ENCODE measurements at places on chromosomes 7 and 10. TPM values are rescaled to one million over a fixed set of nuclear protein-coding genes. Genes with fewer than 3 reads are reported as not detected.

Gene HOGA1
- total RNA-seq: 1.5 TPM

Gene OPALIN
- not detected for total RNA-seq

Gene C10orf143
- 1.2 TPM for total RNA-seq

Gene POLR3A
- 12.8 TPM for total RNA-seq

Gene PLEKHS1
- 0.07 TPM for total RNA-seq

Gene PIP4K2A
- total RNA-seq: 22.6 TPM

Gene KEL
- total RNA-seq: not detected

Gene EN2
- 1.0 TPM for total RNA-seq

Gene NT5C3A
- 46.2 TPM for total RNA-seq

Gene TAS2R60
- total RNA-seq: not detected

Gene PTTG1IP2
- total RNA-seq: not detected

Gene TBC1D12
- total RNA-seq: 5.9 TPM

Gene C7orf57
- 0.24 TPM for total RNA-seq

Gene SHTN1
- total RNA-seq: 26.1 TPM

Gene TSPAN13
- total RNA-seq: 13.2 TPM

Gene LRIT2
- total RNA-seq: not detected

Gene FAM180A
- total RNA-seq: not detected

Gene WNT8B
- total RNA-seq: not detected

Gene PIP
- total RNA-seq: 0.28 TPM

Gene GSTO2
- 1.7 TPM for total RNA-seq

Gene AMPH
- not detected for total RNA-seq

Gene CYP3A4
- total RNA-seq: not detected

Gene WDR86
- total RNA-seq: 0.19 TPM

Gene NOLC1
- total RNA-seq: 174 TPM

Gene GAD2
- total RNA-seq: not detected

Gene MACROH2A2
- 28.7 TPM for total RNA-seq

Gene SLC39A12
- total RNA-seq: not detected

Gene GPC2
- total RNA-seq: 1.1 TPM

Gene TMEM229A
- not detected for total RNA-seq

Gene CHST3
- total RNA-seq: 32.7 TPM

Gene ZNF425
- total RNA-seq: 2.4 TPM

Gene PRLHR
- total RNA-seq: not detected

Gene ACSL5
- total RNA-seq: 0.32 TPM

Gene ORC5
- total RNA-seq: 29.0 TPM

Gene SPDYE6
- not detected for total RNA-seq

Gene ZNF853
- 2.9 TPM for total RNA-seq

Gene TSPAN33
- 6.4 TPM for total RNA-seq

Gene RASA4B
- total RNA-seq: 2.1 TPM

Gene PNLIP
- not detected for total RNA-seq

Gene PHKG1
- 0.21 TPM for total RNA-seq

Gene RASSF4
- total RNA-seq: 1.8 TPM

Gene MMD2
- total RNA-seq: not detected

Gene FLNC
- 5.3 TPM for total RNA-seq

Gene LGI1
- total RNA-seq: not detected

Gene CNNM1
- total RNA-seq: 23.8 TPM

Gene FAM25G
- 1.1 TPM for total RNA-seq

Gene CYP26A1
- total RNA-seq: 2.7 TPM
